ENCODE measurements at places on chromosomes 3 and 15.

DNA sequence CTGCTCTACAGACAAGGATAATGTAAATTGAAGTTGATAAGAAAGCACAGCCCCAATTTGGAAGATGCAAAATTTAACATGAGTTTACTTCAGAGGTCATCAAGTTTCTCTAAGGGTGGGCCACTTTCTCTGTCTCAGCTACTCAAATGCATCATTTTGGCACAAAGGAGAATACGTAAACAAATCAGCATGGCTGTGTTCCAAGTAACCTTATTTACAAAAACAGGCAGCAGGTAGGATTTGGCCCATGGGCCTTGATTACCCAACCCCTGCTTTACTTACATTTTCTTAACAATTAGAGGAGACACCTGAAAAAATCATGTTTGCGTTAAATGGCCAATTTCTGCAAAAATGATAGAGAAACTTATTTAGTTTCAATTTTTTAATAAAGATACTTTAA lies 181.7 kb downstream of the GBE1 start:
- DNase-seq = no peak

- DNase-seq = no peak
Measured at GRCh38 chr3:20523293-20523692, 337.3 kb upstream of the SGO1 start.

DNA sequence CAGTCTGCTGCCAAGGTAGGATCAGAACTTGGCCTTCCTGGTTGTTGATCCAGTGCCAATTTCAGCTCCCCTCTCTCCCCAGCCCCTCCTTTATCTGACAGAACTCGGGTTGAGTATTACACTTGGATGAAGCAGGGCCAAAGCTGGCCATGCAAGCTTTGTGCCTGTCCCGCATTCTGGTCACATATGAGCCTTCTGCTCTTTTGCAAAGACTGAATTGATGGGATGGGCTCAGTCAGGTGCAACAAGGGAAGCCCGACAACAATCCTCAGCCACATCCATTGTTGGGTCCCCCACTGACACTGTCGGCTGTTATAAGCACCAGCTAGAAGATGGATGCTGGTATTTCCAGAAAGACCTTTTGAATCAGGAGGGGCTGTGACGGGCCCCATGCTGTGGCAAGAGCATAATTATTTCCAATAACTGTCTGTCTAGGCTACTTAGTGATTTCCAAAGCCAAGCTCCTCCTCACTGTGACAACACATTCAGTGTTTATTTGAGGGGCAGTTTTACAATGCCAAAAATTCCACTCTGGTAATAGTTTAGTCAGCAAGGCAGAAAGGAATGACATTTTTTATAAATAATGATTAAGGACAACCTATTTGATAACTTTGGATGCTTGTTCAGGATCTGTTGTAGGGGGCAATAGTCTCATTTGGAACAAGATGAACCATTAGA lies 146.8 kb upstream of the FRMD4B start:
- DNase-seq = no peak

- no peak for DNase-seq
Measured at GRCh38 chr15:35980719-35981118, 434.8 kb upstream of the DPH6 start.

GRCh38 chr3:116254541-116254940 lies 190.7 kb downstream of the LSAMP start:
- no peak for DNase-seq

DNA sequence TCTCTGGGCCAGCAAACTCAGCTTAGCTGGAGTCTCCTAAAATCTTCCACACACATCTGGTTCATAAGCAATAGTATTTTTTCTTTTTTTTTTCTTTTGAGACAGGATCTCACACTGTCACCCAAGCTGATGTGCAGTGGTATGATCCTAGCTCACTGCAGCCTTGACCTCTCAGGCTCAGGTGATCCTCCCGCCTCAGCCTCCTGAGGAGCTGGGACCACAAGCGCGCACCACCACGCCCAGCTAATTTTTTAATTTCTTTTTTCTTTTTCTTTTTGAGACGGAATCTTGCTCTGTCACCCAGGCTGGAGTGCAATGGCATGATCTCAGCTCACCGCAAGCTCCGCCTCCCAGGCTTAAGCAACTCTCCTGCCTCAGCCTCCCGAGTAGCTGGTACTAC lies 34.3 kb downstream of the RNU5B-1 start:
- DNase-seq = no peak

All from NCI-H524 (cell line).